ENCODE measurements at places on chromosomes 16 and 17.
A peak's percentile ranks its signal among the peaks of the same experiment; 100 is the strongest.

DNA sequence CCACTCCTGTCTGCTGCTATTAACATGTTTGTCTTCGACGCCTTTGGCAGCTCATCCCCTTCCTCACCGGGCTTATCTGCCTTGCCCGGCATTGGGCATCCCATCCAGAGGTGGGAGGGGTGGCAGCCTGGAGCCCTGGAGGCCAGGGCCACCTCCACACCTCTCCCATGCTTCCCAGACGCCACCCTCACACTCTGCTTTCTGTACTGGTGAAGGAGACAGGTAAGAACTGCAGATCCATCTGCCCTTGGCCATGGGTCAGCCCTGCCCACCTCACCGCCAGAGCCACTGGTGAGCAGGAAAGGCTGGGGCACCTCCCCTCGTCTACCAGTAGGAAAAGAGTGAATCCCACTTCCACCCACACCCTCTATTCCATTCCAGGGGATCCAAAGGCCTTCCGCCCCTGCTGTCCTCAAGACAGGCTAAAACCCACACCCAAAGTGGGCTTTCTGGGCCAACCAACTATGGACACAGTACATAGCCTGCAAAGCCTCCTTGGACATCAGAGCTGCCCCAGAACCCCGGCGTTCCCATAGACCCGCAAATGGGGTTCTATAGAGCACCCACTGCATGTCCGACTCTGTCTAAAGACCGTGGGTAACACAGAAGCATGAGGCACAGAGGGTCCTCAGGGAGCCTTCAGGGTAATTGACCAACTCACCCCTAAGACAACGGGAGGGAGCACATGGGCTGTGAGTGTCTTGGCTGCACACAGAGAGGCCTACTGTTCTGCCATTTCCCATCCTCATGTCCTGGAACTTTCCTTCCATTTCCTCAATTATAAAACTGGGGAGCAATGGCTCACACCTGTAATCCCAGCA lies 23.4 kb upstream of the RBFOX3 start:
- no peak for DNase-seq

DNA sequence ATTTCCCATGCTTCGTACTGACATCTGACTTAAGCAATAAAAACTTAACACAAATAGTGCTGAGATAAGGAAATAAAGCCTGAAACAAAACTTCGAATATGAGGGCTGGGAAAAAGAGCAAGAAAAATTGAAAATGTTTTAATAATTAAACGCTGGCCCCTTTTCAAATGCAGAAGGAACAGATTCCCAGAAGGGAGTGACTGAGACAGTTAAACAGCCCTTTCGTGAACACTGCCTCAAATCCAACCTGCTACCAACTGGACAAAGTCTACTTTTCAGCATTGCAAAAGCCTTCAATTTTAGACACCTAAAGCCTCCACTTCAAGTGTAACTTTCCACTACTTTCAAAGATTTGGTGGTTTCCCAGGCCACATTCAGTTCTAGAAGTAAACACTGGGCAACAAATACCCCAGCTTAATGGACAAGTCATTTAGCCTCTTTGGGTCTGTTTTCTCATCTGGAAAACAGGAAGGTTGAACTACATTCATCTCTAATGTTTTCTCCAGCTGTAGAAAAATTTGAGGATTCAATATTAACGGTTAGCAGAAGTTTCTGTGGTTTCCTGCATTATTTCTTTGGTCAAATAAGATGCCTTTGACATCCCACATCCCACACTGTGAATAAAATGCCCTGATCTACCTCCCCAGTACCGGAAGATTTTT lies 11.8 kb downstream of the RFFL start:
- DNase-seq = no peak

DNA sequence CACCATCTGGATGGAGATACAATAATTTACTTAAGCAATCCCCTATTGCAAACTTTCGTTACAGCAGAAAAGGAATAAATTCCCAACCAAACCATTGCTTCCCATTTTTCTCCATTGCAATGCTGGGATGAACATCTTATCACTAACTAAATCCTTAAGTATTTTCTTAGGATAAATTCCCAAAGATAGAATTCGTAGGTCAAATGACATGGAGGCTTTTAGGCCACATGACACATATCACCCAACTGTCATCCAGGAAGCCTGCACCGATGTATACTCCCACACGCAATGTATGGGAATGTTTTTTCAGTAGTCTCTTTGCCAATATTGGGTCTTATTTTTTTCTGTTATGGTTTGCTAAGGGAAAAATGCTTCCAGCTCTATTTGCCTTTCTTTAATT lies 1.6 kb upstream of the TLCD2 start:
- no peak for DNase-seq

- DNase-seq = no peak
These were observed 44.4 kb downstream of the SLFN12L start for GRCh38 chr17:35493040-35493439.

- DNase-seq = no peak
These were observed 17.6 kb downstream of the EPOP start for GRCh38 chr17:38656959-38657823.

DNA sequence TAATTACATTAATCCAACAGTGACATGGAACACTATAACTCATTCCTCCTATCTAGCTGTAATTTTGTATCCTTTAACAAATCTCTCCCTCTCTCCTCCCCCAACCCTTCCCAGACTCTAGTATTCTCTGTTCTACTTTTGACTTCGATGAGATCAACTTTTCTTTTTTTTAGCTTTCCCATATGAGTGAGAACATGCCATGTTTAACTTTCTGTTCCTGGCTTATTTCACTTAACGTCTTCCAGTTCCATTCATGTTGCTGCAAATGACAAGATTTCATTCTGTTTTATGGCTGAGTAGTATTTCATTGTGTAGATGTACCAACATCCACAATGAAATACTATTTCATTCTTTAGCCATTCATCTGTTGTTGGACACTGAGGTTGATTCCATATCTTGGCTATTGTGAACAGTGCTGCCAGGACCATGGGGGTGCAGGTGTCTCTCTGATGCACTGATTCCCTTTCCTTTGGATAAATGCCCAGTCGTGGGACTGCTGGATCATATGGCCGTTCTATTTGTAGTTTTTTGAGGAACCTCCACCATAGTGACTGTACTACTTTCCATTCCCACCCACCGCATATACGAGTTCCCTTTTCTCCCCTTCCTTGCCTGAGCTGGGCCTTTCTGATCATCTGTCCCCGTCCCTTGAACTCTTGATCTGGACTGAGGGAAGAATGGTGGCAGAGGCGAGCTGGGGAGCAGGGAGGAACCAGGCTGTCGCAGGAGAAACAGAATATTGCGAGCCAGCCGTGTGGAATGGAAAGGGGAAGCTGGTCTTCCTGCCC lies 7.7 kb upstream of the CEP295NL start:
- no peak for DNase-seq

- DNase-seq = no peak
These were observed 15.5 kb downstream of the SPNS2 start for GRCh38 chr17:4514206-4514605.

DNA sequence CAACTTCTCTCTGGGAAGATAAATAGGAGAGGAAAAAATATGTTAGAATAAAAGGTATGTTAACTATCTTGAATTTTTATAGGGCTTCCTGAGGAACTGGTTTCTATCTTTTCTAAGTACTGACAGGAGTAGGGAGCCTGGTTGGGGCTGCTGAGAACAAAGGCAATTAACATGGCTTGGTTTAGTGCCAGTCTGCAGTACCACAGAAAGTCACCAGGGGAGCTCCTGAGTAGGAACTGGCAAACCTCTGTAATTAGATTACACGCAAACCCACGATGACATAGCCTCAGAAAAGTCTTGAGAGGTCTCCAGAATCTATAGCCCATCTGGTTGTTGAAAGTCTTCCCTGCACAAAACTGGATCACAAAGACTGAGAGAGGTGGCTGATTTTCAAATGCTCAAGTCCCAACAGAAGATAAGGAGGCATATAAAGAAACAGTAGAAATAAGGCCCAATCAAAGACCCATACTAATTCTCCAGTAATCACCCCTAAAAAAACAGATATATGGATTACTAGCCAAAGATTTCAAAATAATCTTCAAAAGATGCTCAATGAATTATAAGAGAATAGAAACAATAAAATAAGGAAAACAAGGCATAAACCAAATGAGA lies 11.7 kb upstream of the CNTNAP4 start:
- peak; percentile 39 for DNase-seq

- peak; percentile 100 for DNase-seq
These were observed 7.3 kb upstream of the ZDHHC7 start for GRCh38 chr16:85018529-85019236.

GRCh38 chr17:259341-259976 lies 78.0 kb upstream of the DOC2B start:
- DNase-seq = no peak

DNA sequence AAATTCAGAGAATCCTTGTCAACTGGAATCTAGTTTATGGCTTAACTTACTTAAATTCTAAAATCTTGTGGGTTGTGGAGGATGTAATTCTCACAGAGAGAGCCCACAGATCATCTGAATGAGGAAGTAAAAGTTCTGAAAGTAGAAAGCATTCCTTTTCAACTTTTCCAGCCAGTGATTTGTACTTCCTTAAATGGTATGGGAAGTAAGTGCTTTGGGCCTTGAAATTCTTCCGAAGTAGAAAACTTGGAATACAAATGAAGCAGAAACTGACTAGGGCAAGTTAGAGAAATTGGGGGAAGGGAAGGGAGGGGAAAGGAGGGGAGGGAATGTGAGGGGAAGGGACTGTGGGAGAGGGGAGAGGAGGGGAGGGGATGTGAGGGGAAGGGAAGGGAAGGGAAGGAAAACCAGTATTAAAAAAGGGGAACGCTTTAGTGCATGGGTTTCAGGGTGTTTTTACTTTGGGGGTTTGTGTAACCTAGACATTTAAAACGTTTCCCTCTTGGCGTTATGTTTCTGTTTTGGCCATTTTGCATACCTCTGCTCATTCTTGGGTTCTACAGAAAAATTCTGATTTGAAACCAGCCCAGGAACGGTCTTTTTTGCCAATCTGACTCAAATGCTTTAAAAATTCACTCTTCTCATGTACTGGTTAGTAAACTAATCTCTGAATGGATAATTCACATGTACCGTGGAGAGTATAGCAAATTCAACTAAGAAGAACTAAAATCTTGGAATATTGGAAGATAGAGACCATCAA lies 15.5 kb upstream of the SNTB2 start:
- DNase-seq = peak; percentile 89

Measured in kidney tubule cell (primary cell).